Skin of body (tissue), 3 donors: ENCODE measurements at places on chromosomes 16 and 17.

GRCh38 chr17:28057731-28058246 lies 15.3 kb downstream of the NLK start:
- DNase-seq, result no peak

DNA sequence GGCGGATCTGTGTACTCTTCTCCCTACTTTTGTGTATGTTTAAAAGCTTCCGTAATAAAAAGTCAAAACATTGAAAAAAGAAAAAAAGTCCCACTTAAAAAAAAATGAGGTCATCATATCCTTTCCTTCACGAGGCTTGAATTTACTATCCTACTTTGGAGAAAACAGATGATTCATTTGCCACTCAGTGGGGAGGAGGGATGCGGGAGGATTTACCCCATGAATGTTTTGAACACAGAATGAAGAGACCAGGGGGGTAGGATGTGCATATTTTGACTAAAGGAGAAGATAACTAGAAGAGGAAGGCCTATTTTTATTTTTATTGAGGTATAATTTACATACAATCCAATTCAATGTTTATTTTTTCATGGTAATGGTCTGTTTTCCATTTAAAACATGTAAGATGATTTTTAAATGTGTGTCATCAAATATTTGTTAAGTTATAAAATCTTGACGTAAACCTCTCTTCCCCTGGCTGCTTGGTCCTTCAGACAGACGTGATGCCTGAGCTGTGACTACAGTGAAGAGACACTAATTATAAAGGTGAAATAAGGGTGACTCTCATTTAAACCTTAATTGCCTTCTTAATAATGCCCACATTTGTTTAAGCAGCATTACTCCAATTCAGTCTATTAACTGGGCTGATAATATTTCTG lies 135.4 kb upstream of the AXIN2 start:
- peak; percentile 54 for DNase-seq

- no peak for DNase-seq
These were observed 281.0 kb downstream of the CBLN1 start for GRCh38 chr16:49000594-49000993.

- no peak for DNase-seq
These were observed 31.7 kb downstream of the TOM1L2 start for GRCh38 chr17:17940441-17940911.

GRCh38 chr16:4780235-4780634 lies 7.9 kb downstream of the SEPTIN12 start:
- no peak for DNase-seq

GRCh38 chr17:9729735-9730420 lies 61.5 kb downstream of the DHRS7C start:
- no peak for DNase-seq

DNA sequence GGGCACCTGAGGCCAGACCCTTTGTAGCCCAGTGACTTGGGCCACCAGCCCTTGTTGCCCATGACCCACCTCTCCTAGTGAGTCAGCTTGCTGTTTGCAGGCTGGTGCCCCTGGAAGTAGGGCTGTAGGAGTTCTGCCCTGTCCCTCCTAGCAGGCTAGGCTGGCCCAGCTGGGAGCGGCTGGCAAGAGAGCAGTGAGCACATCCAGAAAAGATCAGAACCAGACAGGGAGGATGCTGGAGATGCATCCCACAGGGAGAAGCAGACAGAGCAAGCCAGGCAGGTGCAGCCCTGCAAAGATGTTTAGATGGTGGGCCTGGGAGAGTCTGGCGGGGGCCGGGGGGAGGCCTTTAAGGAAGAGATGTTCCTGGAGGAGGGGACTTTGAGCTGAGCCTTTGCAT lies 2.4 kb downstream of the SLC5A10 start:
- no peak for DNase-seq

DNA sequence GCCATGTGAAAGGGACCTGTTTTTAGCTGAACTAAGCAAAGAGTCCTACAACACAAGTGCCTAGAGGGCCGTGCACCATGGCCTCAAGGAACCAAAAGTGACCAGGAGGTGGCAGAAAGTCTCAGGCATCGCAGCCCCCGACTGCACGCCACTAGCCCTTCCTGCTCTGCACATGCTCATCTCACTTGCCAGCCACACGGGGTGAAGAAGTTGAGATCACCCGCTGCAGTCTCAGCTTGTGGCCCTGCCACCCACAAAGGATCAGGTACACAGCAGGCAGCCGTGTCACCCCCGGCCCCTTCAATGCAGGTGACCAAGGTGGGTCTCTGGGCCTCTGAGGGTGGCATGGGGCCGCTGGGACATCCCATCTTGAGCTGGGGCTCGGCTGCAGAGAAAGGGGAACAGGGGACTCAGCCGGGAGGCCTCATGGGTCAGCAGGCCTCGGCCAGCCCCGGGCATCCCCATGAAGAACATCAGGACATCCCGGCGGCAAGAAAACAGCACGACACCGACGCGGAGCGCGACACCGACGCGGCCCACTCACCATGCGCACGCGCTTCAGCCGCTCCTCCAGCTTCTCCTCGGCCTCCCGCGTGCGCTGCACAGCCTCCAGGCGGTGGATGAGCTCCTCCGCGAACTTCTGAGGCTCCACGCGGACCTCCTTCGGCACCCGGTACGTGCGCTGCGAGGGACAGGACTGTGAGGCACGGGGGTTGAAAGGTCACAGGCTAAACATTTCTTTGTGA lies 21.0 kb downstream of the PDIA2 start:
- no peak for DNase-seq

DNA sequence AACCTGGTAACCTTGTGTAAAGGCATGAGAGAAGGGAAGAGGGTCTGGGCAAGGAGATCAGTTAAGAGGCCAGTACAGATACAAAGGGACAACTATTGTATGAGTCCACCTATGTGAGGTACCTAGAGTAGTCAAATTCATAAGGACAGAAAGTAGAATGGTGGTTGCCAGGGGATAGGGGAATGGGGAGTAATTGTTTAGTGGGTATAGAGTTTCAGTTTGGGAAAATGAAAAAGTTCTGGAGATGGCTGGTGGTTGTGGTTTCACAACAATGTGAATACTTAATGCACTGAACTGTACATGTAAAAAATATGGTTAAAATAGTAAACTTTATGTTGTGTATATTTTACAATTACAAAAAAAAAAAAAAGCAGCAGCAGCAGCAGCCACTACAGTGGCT lies 49.4 kb downstream of the SNTB2 start:
- no peak for DNase-seq

DNA sequence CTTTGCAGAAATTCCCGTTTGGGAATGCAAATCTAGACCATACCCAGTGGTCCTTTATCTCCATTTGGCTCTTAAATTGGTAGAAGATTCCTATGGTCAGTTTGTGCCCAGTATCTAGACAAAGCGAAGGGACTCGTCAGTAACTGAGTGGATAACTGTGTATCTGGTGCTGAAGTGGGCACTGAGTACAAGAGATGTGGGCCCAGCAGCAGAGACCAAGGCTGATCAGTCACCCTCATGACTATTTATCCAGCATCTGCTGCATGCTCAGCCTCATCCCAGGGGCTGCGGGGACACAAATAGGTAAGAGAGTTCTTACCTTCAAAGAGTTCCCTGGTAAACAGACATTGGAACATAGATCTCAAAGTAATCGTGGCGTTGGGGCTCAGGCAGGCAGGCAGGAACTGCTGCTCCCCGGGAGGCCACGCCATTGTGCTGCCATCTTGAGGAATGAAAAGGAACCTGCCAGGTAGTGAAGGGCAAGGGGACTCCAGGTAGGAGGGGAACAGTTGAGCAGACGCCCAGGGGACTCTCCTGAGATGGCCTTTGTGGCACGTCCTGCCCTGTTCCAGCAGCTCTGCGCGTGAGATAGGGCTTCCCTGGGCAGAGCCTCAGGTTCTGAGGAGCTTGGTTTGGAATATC lies 10.3 kb downstream of the NT5M start:
- no peak for DNase-seq

- no peak for DNase-seq
These were observed 33.5 kb upstream of the DOC2B start for GRCh38 chr17:214881-215331.

DNA sequence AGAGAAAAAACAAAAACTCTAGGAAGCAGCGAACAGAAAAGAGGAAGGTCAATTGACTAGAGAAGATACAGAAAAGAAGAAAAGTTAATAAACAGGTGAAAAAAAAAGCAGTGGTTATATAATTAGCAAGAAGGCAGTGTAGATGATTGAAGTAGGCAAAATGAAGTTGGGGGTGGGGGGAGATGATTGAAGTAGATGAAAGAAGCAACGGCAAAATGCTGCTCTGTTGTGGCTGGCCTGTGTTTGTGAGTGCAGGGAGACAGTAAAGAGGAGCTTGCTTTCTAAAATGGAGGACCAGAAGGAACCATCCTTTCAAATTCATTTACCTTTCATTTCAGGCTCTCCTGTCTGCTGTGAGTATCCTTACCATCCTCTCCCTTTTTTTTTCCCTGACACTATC lies 3.6 kb downstream of the EVI2B start:
- no peak for DNase-seq

DNA sequence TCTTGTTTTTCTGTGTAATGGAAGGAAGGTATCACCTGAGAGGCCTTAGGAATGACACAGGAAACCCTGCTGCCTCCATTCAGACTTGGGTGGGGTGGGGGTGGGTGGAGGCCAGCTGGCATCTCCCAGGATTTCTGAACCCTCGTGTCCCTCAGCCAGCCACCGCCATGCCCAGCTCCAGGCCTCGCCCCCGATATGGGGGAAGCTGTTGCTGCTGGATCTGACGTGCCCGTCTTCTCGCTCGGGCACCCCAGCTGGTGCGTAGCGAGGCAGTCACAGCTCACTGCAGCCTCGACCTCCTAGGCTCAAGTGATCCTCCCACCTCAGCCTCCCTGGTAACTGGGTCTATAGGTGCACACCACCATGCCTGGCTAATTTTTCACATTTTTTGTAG lies 220.0 kb upstream of the CHMP6 start:
- DNase-seq, result no peak

GRCh38 chr17:65556014-65556909 lies 5.2 kb downstream of the AXIN2 start:
- DNase-seq, result peak; percentile 68

DNA sequence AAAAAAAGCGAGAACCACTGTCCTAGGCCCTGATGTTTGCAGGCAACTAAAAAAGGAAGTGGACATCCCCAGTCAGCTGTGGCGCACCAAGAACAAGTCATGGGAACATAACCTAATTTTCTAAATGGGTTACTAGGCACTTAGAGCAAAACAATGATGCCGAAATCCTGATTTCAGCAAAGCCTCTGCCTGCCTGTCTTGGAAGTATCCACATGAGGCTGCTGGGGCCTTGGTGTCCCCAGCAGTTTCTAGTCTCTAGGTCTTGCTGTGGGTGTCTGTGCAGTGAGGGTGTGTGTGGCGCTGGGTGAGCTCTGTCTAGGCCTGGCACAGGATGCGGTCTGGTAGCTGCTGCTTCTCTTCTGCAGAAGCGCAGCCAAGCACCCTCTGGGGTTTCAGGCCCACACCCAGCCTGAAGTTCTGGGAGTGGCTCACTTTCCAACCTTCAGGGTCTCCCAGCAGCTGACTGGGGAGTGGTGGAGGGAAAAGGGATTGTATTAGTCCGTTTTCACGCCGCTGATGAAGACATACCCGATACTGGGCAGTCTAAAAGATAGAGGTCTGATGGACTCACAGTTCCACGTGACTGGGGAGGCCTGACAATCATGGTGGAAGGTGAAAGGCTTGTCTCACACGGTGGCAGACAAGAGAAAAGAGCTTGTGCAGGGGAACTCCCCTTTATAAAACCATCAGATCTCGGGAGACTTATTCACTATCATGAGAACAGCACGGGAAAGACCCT lies 21.1 kb downstream of the STH start:
- DNase-seq, result no peak

- DNase-seq, result no peak
These were observed 38.5 kb upstream of the CNEP1R1 start for GRCh38 chr16:49986351-49987124.

DNA sequence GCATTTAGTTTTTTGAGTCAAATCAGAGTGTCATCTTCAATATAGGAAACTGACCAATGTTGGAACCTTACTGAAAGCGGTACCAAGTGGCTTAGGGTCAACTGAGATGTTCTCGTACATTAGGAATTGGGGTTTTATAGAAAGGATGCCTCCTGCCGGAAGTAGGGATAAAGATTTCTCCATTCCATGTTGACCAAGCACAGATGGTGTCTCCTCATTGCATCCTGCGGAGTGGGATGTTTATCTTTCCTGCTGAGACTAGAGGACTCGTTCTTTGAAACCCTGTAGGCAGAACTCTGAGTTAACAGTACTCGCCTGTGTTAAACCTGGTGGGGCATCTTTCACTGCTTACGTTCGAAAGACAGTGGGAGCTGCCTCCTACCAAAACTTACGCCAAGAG lies 1.4 kb downstream of the SHISA6 start:
- no peak for DNase-seq

DNA sequence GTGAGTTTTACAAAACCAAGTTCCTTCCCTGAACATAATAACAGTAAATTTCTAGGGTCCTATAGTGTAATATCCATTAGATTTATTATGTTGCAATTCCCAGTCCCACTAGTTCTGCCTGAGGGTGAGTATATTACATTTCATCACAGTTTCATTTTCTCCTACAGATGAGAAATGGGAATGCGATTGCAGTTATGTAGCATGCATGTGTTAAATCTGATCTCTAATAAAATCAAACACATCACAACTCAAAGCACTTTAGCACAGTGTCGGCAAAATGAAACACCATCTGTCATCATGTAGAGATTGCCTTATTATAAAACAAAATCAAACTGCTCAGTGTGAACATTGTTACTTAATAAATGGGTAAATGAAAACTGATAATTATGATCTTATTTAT lies 180.5 kb upstream of the TOX3 start:
- no peak for DNase-seq

GRCh38 chr17:42230225-42230624 lies 35.9 kb upstream of the GHDC start:
- DNase-seq, result no peak

DNA sequence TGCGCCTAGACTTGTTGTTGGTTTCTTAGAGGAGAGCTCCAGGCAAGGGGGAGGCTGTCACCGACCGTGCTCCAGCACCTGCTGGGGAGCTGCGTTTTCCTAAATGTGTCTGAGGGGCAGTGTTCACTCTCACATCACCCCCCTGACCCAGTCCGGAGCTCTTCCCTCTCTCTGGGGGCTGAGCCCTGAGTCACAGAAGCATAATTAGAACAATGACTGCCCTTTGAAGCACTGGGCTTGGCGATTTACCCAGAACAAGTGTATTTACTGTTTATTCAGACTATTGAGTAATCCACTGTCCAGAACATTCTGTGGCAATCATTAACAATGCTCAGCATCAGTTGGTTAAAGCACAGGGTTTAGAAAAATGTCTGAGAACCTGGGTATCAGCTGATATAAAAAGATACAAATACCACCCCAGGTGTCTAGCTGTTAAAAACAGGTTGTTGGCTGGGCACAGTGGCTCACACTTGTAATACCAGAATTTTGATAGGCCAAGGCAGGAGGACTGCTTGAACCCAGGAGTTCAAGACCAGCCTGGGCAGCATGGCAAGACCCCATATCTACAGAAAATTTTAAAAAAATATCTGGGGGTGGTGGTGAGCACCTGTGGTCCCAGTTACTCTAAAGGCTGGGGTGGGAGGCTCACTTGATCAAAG lies 8.1 kb downstream of the CES4A start:
- no peak for DNase-seq
